ENCODE measurements at places on chromosomes 1 and 21. TPM values are rescaled to one million over a fixed set of nuclear protein-coding genes. Genes with fewer than 3 reads are reported as not detected.

Gene PKN2
- total RNA-seq: 44.7 TPM

Gene DLGAP3
- 1.5 TPM for total RNA-seq

Gene GPR161
- total RNA-seq: 14.5 TPM

Gene OR2L13
- total RNA-seq: not detected

Gene FBXO28
- 42.7 TPM for total RNA-seq

Gene PIK3R3
- total RNA-seq: 14.1 TPM

Gene FCER1G
- total RNA-seq: 21.9 TPM

Gene NFASC
- 24.3 TPM for total RNA-seq

Gene ADAMTS4
- total RNA-seq: 1.3 TPM

Gene LRRC3
- total RNA-seq: 4.0 TPM

Gene PFKFB2
- 17.5 TPM for total RNA-seq

Gene SORT1
- 52.5 TPM for total RNA-seq

Gene HES3
- total RNA-seq: not detected

Gene ADGRB2
- total RNA-seq: 18.9 TPM

Gene FAM110D
- 1.5 TPM for total RNA-seq

Gene TTC34
- 0.29 TPM for total RNA-seq

Gene RAD54L
- total RNA-seq: 6.7 TPM

Gene KRTAP11-1
- total RNA-seq: 0.41 TPM

Gene S100A7A
- not detected for total RNA-seq

Gene GOLT1A
- total RNA-seq: 2.6 TPM

Gene ST6GALNAC5
- 17.3 TPM for total RNA-seq

Gene EIF2D
- total RNA-seq: 59.8 TPM

Gene CACNA1S
- total RNA-seq: 16.5 TPM

Gene DAP3
- total RNA-seq: 73.7 TPM

Gene CIART
- 3.2 TPM for total RNA-seq

Gene NPHS2
- total RNA-seq: 46.4 TPM

Gene FMO2
- 4.8 TPM for total RNA-seq

Gene FAM131C
- total RNA-seq: 1.7 TPM

Gene CSMD2
- total RNA-seq: 0.70 TPM

Gene TNFSF4
- 1.8 TPM for total RNA-seq

Gene SCAMP3
- 45.5 TPM for total RNA-seq

Gene FCN3
- 3.9 TPM for total RNA-seq

Gene NID1
- 156 TPM for total RNA-seq

Gene GGPS1
- 22.9 TPM for total RNA-seq

Gene IL10
- 1.2 TPM for total RNA-seq

Gene PODN
- 6.5 TPM for total RNA-seq

Gene SMCP
- not detected for total RNA-seq

Gene TMEM240
- total RNA-seq: 6.3 TPM

Gene FAM72D
- 1.1 TPM for total RNA-seq

Gene C1QB
- 41.5 TPM for total RNA-seq

Gene KISS1
- total RNA-seq: 1.1 TPM

Gene NPPB
- total RNA-seq: not detected

Data from metanephros (tissue), 2 donors.